COR-L47 (cell line): ENCODE measurements at places on chromosomes 16 and 17.

GRCh38 chr16:11105038-11105903 lies 150.7 kb downstream of the SOCS1 start:
- no peak for DNase-seq

DNA sequence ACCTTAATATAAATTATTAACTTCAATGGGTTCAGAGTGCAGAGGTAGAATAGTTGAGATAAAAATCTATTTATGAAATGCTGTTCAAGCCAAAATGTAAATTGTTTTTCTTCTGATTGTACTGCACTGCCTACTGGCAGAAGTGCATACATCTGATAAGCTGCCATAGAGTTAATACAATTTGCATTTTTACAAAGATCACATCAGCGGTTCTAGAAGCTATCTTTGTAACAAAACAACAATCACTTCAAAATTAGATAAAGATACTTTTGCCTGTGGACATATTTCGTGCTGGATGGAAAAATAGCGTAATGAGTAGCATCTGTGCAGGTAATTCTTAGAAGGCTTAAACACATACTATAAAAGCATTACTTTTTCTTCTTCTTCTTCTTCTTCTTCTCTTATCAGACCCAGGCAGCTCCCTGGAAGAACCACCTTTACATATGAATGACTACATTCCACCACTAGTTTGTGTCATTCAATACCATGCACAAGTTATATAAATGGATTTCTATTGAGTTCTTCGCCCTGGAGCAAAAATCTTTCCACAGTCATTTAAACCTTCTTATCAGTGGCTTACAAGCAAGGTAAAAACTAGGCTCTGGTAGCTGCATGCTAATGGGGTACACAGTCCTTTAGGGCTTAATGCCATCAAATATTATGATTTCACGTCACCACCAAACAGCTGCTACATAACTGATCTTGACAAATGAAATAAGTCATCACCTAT lies 47.0 kb downstream of the SYNRG start:
- DNase-seq: no peak

- DNase-seq: no peak
Observed at GRCh38 chr16:62853887-62854286, 817.6 kb upstream of the CDH8 start.

DNA sequence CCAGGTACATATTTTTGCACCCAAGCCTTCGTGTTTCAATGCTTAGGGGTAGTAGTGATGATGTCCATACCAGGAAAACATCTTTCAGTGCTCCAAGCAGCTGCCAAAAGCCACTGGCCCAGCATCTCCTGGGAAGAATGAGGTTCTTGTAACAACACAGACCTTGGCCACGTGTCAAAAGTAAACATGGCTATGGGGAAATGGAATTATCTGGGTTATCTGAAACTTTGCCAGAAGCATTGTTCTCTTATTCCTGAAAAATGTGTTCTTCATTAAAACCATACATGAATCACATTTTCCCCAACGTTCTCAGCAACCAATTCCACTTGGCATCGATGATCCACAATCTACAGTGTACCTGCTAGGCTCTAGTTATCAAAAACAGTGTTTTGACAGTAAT lies 524.2 kb upstream of the EEF2KMT start:
- no peak for DNase-seq
